ENCODE measurements at places on chromosomes 1 and 21. TPM values are rescaled to one million over a fixed set of nuclear protein-coding genes. Genes with fewer than 3 reads are reported as not detected.
A peak's percentile ranks its signal among the peaks of the same experiment; 100 is the strongest.

- no peak for DNase-seq
These were observed 3.2 kb downstream of the DAP3 start for GRCh38 chr1:155691992-155692528.

- DNase-seq = peak; percentile 54
These were observed 10.3 kb downstream of the KDF1 start for GRCh38 chr1:26949926-26950319.

GRCh38 chr21:42609811-42610210 is 43.6 kb upstream of the PDE9A start:
- no peak for DNase-seq

DNA sequence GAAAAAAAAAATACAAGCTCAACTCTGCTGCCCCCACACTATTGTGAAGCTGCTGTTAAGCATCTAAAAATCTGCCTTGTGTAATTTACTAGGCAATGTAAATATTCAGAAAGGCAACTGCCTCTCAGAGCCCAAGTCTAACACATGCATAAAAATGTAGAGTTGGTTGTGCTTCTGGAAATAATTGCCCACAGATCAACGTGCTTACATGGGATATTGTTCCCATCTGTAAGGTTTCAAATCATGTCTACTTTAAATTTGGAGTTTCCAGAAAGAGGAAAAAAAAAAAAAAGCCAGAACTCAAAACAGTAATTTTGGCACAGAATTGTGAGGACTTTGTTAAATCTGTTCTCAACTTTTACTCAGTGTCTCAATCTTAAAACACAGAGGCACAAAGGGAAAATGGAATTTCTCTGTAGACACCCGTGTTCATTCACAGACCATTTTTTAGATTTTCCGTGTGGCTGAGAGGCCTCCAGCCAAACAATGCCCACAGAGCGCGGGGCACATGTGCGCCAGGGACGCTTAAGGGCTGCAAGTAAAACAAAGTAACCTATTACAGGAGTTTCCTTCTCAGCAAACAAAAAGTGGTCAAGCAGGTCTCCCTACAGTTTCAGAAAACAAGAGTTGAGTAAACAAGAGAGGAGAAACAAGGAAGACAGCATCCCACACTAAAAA is 115.5 kb downstream of the RERE start:
- DNase-seq = peak; percentile 71

DNA sequence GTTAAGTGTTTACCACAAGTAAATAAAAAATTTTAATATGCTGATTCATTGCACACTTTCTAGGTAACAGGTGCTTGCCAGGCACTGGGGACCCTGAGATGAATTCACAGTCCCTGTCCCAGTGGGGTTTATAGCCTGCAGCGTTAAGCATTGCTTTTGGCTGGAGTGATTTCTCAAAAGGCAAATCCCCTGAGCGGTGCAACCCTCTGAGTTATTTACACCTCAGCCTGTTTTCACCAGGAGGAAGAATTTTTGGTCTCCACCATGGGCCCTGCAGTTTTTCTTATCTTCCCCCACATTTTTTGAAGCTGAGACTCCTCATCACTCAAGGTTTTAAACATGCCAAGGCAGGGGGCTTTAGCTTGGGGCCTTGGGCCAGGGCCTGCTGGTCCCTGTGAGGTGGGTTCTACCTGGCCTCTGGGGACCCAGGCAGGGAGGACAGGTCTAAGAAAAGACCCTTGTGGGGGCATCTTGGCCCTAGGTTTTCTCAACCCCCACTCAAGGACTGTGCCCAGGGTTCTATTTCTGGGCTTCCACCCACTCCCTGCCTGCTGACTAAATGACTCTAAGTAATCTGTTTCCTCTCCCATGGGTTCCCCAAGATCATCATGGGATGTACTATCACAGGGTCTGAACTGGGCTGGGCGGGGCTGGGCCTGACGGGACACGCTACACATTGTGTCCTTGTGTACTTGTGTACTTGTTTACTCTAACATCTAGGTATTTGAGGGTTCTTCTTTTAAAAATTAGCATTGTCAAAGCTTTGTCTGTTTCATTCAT is 10.2 kb upstream of the CHIT1 start:
- no peak for DNase-seq

DNA sequence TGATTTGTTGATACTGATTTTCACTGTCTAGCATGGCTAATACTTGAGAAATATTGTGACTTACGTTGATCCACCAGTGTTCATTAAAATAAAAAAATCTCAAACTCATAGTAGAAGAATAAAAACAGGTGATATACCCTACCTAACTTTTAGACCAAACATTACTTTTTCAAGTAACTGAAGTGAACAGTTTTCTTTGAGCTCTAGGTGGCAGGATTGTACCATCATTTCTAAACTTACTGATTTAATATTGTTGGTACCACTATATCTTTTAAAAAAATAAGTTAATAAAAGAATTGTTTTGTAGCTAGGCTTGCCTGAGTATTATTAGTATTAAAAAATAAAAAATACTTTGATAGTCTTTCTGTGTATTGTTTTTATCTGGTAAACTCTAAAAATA is 21.5 kb downstream of the CDC73 start:
- peak; percentile 14 for DNase-seq

- DNase-seq = peak; percentile 92
These were observed 8.0 kb upstream of the CAMK2N1 start for GRCh38 chr1:20493839-20494608.

GRCh38 chr1:91697861-91698260 is 188.1 kb downstream of the TGFBR3 start:
- no peak for DNase-seq

DNA sequence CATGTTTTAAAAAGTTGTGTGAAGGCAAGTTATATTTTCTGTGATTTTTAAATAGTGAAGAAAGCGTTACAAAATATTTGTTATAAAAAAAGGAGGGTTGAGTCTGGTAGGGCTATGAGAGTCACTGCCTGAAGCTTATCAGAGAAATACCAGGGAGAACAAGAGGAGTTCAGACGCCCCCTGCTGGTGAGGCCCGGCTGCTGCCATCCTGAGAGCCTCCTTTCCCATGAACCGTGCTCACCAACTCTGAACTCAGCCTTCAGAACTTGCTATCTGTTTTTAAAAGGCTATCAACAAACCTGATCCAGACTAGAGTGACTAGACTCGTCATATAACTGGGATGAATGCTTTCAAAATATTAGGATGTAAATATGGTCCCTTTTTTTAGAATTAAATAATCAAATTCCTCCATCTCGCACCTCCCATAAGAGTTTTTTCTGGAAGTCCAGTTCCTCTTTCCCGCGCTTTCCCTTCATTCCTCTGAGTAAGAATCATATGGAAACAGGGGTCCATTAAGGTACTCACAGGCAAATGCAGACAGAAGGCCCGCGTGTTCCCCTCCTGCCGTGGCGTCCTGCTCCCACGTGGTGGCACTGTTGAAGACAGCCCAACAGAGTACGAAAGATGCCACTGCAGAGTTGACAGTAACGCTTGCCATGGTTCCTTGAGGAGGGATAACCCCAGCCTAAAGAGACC is 26.2 kb upstream of the SPATA6 start:
- DNase-seq = peak; percentile 89

- DNase-seq = no peak
These were observed 20.8 kb upstream of the EPB41 start for GRCh38 chr1:28893403-28894102.

DNA sequence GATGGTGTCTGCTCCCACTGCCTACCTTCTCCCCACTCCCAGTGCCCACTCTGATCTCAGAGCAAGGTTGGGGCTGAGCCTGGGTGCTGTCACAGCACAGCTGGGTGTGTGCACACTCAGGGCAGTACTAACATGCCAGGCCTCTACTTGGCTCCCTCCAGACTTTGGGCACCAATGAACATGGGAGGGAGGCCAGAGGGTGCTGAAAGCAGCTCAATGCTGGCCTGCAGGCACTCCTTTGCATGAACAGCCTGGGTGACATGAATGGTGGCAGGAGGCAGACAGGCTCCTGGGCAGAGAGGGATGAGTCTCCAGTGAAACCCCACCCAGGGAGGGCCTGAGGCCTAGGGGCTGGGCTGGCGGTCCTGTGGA is 25.8 kb upstream of the DENND1B start:
- no peak for DNase-seq

DNA sequence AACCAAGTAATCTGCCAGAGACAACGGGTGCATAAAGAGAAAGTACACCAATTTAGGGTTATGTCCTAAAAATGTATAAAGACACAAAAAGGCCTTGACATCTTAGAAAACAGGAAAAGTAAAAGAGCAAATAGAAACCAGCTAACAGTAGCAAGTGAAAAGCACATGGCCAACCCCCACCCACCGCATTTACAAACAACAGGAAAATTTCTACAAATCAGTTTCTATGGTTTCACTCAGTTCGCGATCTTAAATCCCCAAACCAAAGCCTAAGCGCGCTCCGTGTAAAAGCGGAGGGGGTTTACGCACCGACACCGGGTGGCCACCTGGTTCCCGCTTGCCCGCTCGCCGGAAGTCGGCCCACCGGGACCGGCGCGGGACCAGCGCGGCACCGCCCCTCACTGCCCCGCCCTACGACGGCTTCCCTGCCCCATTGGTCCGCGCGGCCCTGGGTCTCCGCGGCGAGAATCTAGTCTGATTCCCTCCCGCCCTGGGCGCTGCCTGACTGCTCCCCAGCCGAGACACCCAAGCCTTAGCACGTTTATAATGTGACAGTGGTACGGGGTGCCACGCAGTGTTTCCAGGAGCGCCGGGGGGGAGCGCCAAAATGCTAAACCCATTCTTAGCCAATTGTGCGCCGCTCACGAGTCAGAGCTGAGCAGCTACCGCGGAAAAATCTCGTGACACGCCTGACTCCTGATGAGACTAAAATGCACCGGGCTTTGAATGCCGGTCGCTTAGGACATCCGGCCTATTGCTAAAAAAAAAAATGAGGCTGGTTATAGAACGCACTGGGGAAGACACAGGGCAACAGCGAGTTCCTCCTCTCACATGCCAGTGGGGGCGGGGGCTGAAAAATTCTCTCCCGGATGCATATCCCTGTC is at the start of gene GART:
Gene GART, minus strand, starts transcription at position 362 of the 884 bp plus-strand sequence. CDS start 2,802 bp downstream, outside the sequence.
- DNase-seq = peak; percentile 83

GRCh38 chr1:218472885-218473284 is 127.7 kb downstream of the TGFB2 start:
- no peak for DNase-seq

GRCh38 chr1:23585321-23586022 is 26.2 kb upstream of the ID3 start:
- no peak for DNase-seq

DNA sequence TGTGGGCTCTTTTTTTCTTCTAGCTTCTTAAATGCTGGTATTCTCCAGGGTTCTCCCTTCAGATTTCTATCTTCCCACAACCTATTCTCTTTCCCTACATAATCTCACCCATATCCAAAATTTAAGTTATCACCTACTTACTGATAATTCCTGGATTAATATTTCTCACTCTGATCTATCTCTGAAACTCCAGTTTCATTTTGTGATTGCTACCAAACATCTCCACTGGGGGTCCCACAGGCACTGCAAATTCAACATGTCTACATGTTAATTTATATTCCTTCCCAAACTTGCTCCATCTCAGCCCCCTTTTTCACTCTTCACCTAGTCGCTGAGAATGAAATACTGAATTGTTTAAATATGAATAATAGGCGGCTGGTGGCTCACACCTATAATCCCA is 9.9 kb upstream of the C1orf141 start:
- DNase-seq = no peak

GRCh38 chr1:201859424-201859823 is 29.3 kb upstream of the SHISA4 start:
- no peak for DNase-seq

- DNase-seq = no peak
These were observed 143.2 kb upstream of the CSF3R start for GRCh38 chr1:36625935-36626310.

DNA sequence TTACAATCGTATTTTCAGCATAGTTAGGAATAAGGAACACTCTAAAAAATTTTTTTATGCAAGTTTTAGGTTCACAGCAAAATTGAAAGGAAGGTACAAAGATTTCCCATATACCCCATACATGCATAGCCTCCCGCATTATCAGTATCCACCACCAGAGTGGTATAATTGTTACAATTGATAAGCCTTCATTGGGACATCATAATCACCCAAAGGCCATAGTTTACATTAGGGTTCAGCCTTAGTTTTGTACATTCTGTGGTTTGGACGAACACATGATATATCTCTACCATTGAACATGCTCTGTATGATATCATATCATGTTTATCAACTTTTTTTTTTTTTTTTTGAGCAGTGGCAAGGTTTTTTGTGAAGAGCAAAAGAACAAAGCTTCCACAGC is 180.0 kb downstream of the SDCCAG8 start:
- no peak for DNase-seq

DNA sequence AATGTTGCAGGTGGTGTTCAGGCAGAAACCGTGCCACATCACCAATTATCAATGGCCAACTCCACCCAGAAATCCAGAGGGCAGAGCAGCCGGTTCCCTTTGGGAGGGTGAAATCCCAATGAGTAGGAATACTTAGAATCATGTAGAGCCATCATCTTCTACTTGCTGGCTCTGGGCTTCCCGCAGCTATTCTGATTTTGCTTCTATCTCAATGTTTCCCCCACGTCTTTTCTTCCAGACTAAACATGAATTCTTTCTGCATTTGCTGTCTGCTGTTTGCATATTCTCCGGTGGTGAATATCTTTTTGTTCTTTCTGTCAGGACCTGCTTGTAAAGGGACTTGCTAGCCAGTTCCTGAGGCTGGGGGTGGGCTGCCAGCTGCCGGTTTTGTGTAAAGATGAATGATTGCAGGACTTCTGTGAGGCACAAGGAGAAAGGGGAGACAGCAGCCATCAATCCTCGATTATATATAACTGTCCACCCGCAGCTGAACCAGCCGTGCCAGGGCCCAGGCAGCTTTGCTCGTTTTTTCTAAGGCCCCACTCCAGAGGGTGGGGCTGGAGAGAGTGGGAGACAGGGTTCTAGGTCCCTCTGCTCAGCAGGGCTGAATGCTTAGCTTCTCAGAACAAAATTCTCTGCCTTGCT is 33.2 kb downstream of the PRAMEF20 start:
- DNase-seq = no peak

GRCh38 chr1:29806646-29807319 is 570.5 kb downstream of the PTPRU start:
- DNase-seq = no peak

DNA sequence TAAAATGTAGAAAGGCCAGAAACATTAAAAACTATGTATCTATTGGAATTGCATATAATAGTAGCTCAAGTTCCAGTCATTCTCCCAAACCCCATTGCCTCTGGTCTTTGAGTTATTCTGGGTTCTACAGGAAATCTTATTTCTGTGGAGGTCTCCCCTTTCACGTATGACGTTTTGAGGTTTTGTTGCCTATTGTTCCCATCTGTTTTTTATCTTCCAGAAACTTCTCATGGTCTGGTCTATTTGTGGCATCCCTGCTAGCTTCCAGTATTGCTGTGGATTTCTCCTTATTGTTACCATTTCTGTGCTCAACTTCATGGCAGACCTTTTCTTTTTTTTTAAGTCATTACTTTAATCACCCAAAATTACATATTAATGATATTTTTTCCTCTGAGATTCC is 43.3 kb downstream of the DTL start:
- no peak for DNase-seq

Gene S100A2
- 9.8 TPM for polyA plus RNA-seq

Gene MAP1LC3C
- 0.31 TPM for polyA plus RNA-seq

Gene ADCY10
- 0.40 TPM for polyA plus RNA-seq

Gene C1orf94
- polyA plus RNA-seq = not detected

Gene TARS2
- 7.8 TPM for polyA plus RNA-seq

Gene HCRTR1
- 0.10 TPM for polyA plus RNA-seq

Gene HCN3
- 11.9 TPM for polyA plus RNA-seq

Gene PRELP
- polyA plus RNA-seq = 0.38 TPM

Gene AKR7A3
- polyA plus RNA-seq = 1,138 TPM

Measured in small intestine (tissue), 16 donors.